ENCODE measurements at places on chromosomes 2 and 18. TPM values are rescaled to one million over a fixed set of nuclear protein-coding genes. Genes with fewer than 3 reads are reported as not detected.

CDK15 gene
- total RNA-seq, result 22.8 TPM

INO80B gene
- total RNA-seq, result 24.0 TPM

DNA sequence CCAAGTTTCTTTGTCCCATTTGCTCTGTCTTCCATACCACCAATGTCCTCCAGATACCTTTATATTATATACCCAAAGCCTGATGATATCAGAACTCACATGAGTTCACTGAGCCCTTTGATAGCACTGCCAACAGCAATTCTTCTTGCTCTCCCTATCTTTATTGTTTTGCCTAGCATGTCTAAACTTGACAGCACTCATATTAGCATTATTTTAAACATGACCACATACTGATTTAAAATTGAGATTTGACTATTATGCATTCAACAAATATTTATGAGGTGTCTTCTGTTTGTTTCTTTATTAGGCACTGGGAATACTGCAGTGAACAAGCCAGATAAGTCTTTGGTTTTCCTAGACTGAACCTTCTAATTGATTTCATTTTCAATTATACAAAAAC is 587.3 kb upstream of the GCFC2 start:
- no peak overlapping the region for H3K27ac ChIP-seq
- H3K36me3 ChIP-seq, result no peaks in the 10 kb centered on the region
- no peak overlapping the region for H3K4me3 ChIP-seq
- no peaks in the 10 kb centered on the region for H3K4me1 ChIP-seq
- no peak for DNase-seq
- H3K27me3 ChIP-seq, result no peaks in the 10 kb centered on the region

DNA sequence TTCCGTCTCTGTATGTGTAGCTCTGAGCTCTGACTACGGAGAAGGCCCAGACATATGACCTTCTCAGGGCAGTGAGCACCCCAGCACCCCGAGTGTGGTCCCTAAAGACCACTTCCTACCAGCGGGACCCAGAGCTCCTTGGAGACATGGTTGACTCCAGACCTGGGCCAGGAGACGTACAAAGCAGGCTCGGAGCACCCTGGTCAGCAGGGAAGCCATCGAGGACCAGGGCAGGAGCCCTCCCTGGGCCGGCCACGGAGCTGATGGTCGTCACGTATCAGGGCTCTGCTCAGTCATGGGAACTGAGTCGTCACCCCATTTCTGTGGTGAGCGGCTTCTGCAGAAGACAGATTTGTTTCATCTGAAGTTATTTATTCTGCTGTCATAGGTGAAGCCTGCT is 12.8 kb upstream of the NEU4 start:
- H3K36me3 ChIP-seq, result no peaks in the 10 kb centered on the region
- H3K4me1 ChIP-seq, result no peaks in the 10 kb centered on the region
- peaks cover 16% of the 10 kb centered on the region for H3K27me3 ChIP-seq
- DNase-seq, result no peak
- H3K27ac ChIP-seq, result no peak overlapping the region
- H3K4me3 ChIP-seq, result no peak overlapping the region

DNA sequence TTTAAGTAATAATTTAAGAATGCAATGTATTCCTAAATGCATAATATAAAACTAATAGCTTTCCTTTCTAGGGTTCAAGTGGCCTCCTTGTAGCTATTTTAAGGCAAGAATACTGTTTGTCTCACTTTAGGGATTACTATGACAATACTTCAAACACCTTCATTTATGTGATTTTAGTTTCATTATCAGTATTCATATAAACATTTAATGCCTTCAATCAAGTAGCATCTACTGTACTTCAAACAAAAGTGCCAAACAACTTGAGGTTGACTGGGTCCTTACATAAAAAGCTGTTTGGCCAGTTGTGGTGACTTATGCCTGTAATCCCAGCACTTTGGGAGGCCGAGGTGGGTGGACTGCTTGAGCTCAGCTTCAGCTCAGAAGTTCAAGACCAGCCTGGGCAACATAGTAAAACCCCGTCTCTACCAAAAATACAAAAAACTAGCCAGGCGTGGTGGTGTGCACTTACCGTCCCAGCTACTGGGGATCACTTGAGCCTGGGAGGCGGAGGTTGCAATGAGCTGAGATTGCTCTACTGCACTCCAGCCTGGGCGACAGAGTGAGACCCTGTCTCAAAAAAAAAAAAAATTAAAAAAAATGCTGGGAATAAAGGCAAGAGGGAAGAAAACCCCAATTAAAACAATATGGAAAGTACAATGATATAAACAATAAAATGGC is 9.3 kb downstream of the MEX3C start:
- H3K4me1 ChIP-seq, result peaks cover 40% of the 10 kb centered on the region
- H3K4me3 ChIP-seq, result no peak overlapping the region
- H3K36me3 ChIP-seq, result no peaks in the 10 kb centered on the region
- no peak for DNase-seq

DNA sequence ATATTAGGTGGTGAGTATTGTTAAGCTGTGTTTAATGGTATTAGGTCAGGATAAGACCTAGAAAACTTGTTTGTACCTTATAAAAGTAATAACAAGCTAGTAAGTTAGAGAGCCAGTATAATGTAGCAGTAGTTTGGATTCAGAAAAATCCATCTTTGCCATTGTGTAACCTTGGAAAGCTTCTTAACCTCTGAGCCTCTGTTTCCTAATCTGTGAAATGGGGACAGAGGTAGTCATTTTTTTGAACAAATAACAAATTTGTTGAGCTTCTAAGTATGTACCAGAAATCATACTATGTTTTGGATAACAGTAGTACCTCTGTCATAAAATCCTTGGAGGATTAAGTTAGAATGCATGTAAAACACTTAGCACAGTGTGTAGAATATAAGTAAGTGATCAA is 12.5 kb downstream of the GLS start:
- no peak for DNase-seq
- no peak overlapping the region for H3K27ac ChIP-seq
- H3K36me3 ChIP-seq, result peaks cover 46% of the 10 kb centered on the region
- peaks cover 69% of the 10 kb centered on the region for H3K4me1 ChIP-seq

GRCh38 chr2:212427638-212428037 is 111.0 kb downstream of the ERBB4 start:
- no peak for DNase-seq
- no peak overlapping the region for H3K27ac ChIP-seq
- H3K4me3 ChIP-seq, result no peak overlapping the region

GRCh38 chr2:11987151-11987550 is 240.7 kb downstream of the LPIN1 start:
- DNase-seq, result no peak
- no peak overlapping the region for H3K4me3 ChIP-seq
- H3K27ac ChIP-seq, result no peak overlapping the region
- no peaks in the 10 kb centered on the region for H3K4me1 ChIP-seq
- no peaks in the 10 kb centered on the region for H3K36me3 ChIP-seq

GRCh38 chr2:64404002-64404731 is 49.8 kb upstream of the LGALSL start:
- H3K36me3 ChIP-seq, result no peaks in the 10 kb centered on the region
- no peak overlapping the region for H3K4me3 ChIP-seq
- H3K4me1 ChIP-seq, result peaks cover 33% of the 10 kb centered on the region

GRCh38 chr2:12504443-12504842 is 212.3 kb upstream of the TRIB2 start:
- 0 out of 2 replicates have a peak overlapping the region, but pooled peaks have one; percentile 11 for H3K27ac ChIP-seq
- H3K36me3 ChIP-seq, result peaks cover 7% of the 10 kb centered on the region
- H3K27me3 ChIP-seq, result no peaks in the 10 kb centered on the region
- peak; percentile 43 for DNase-seq

DNA sequence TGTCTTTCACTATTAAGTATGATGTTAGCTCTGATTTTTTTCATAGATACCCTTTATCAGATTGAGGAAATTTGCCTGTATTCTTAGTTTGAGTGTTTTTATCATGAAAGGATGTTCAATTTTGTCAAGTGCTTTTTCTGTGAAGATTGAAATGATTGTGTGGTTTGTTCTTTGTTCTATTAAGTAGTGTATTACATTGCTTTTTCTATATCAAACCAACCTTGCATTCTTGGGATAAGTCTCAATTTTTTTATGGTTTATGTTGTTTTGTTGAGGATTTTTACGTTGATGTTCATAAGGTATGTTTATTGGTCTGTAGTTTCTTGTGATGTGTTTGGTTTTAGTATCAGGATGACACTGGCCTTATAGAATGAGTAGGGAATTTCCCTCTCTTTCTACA is 19.1 kb downstream of the PDK1 start:
- no peaks in the 10 kb centered on the region for H3K4me1 ChIP-seq
- peaks cover 73% of the 10 kb centered on the region for H3K36me3 ChIP-seq
- no peak overlapping the region for H3K27ac ChIP-seq
- H3K27me3 ChIP-seq, result no peaks in the 10 kb centered on the region
- no peak for DNase-seq

- H3K4me1 ChIP-seq, result peaks cover 6% of the 10 kb centered on the region
- peak; percentile 16 for DNase-seq
- no peaks in the 10 kb centered on the region for H3K27me3 ChIP-seq
- H3K36me3 ChIP-seq, result no peaks in the 10 kb centered on the region
These were observed 34.9 kb downstream of the FAM110C start for GRCh38 chr2:11248-11941.
